ENCODE measurements at places on chromosomes 12 and 14.

- no peak for DNase-seq
Measured at GRCh38 chr12:106333756-106334155, 23.8 kb upstream of the POLR3B start.

- no peak for DNase-seq
Measured at GRCh38 chr12:116934908-116935705, 24.4 kb downstream of the FBXW8 start.

- no peak for DNase-seq
Measured at GRCh38 chr14:100313464-100314230, 7.4 kb upstream of the SLC25A29 start.

- no peak for DNase-seq
Measured at GRCh38 chr14:58131386-58131785, 20.6 kb downstream of the ARMH4 start.

DNA sequence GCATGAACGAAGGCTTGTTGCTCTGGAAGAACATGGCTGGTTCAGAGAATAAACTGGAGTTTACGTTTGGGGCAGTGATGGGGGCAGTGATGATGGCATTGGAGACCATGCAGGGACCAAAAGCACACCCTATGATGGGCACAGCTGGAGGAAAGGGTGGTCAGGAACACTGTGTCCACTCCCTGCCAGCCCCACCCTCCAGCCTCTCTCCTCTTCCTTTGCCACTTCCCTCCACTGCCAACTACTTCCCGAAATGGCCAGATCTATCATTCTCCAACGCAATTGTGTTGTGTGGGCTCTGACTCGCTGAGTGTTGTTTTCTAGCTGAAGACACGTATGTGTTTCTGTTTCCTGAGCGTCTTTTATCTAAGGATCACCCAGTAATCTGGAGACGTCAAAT lies 39.3 kb upstream of the GSG1 start:
- DNase-seq: no peak

DNA sequence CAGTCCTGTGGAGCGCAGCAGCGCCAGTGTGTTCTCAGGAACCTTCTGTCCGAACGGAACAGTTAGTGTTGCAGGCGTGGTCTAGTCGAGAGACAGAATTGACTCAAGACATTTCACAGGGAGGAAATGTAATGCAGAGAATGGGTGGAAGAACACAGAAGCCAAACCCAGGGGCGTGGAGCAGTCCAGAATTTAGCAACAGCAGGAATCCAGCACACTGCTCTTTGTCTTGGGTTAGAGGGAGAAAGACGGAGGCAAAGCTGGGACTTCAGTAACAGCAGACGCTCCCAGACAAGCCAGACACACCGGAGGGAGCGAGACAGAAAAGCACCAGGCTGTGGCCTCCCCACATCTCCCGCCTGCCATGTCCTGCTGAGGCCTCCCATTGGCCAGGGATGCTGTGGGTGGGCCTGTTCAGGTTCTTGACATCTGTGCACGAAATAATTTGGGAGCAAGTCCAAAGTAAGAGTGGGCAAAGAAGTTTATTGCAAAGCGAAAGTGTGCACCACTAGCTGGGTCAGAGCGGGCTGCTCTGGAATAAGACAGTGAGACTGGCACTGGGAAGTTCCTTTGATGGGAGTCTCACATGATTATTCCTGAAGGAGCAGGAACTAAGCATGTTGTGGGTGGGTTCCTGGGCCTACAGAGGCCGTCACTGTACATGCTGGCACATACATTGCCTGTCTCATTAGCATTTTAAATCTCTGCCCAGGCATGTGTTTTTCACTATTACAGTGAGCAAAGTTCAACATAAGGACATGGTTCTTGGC lies 339.3 kb upstream of the SFSWAP start:
- no peak for DNase-seq

DNA sequence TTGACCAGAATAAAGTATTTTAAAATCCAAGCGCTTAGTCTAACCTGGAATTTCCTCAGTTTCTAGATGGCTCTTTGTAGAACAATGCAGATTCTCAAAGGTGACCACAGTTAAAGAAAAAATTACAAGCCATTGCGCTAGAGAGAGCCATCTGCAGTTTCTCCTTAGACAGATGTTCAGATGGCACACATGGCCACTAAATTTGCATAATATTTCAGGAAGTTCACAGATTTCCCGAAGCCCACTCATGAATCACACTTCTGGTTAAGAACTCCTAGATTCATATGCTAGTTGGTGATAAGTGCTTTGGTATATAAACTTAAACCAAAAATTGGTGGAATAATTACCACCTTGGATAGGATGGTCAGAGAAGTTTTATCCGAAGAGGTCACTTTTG lies 749 bp downstream of the AKAP3 start:
- peak; percentile 4 for DNase-seq

GRCh38 chr12:21341769-21342168 lies 7.1 kb upstream of the SLCO1A2 start:
- DNase-seq: no peak

- DNase-seq: no peak
Measured at GRCh38 chr14:64808449-64808848, 71.3 kb downstream of the SPTB start.

GRCh38 chr12:116026346-116026745 lies 251.1 kb downstream of the MED13L start:
- DNase-seq: no peak

DNA sequence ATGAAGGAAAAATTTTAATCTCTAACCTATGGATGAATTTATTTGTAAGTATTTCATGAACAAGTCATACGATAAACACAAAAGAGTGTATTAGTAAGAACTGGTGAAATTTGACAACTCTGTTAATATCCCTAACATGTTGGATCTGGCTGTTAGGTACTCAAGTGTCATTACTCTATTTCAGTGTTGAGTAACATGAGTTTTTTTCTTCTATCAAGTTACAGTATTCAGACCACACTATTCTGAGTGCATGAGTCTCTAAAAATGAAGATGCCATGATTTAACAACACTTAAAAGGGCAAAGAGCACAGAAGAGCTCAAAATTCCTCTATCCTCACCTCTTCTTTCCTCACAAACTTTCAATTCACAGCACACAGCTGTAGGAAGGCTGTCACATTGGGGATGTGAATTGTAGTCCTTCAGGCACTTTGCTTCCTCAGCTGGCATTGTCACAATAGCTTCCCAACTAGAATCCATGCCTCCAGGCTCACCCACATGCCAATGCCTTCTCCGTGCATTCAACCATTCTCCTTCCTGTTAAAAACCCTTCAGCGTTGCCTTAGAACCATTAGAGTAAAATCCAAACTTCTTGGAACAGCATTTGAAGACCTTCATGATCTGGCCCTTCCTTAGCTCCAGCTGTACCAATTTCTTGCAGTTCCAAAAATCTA lies 73.7 kb upstream of the DBX2 start:
- DNase-seq: no peak

- DNase-seq: no peak
Measured at GRCh38 chr12:20492251-20492760, 124.0 kb downstream of the PDE3A start.

DNA sequence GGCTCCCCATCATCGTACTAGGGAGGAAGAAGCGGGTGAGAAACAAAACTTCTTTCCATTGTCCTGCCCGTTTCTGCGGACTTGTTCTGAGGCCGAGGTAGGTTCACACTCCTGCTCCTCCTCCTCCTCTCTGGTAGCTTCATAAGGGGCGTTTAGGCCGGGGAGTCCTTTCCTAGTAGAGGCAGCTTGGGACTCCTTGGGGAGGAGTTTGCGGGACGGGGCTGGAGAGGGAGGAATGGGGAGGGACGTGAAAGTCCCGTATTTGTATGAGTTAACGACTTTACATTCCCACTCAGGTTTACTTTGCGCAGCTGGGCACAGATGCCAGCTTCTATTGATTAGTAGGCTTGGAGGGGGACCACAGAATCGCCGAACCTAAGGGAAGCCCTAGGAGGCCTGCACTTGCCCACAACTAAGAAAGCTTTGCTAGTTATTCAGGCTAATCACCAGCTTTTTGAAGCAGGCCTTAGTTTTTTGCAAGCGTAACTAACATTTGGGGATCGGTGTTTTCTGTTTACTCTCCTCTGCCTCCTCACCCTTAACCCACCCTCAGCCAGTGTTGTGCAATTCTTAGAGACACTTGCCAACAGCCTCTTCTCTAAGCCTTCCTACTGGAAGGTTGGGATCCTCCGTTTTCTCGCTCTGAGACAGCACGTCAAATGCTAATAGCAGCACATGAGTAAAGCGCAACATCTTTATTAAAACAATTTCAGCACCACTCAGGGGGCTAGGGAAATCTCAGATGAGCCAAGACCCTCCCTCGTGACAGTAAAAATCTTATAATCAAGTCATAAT lies 499 bp downstream of the RNASE4 start:
- DNase-seq: no peak

DNA sequence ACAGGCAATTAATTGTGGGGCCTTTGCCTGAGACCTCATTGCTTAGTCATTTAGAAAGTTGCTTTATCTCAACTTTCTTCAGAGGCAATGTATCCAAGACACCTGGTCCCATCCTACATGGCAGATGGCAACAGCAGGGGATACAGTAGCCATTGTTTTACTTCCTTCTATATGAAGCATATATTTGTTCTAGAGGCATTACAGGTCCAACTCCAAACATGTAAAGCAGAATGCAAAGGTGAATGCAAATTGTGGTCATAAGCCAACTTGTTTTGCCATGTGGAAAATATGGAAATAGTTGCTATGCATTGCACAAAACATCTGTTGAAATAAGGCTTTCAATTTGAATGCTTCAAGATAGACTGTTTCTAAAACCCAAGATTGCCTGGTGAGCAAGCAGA lies 109.8 kb upstream of the BCAT1 start:
- no peak for DNase-seq

GRCh38 chr14:35826952-35827416 lies 846 bp downstream of the BRMS1L start:
- DNase-seq: no peak

- DNase-seq: no peak
Measured at GRCh38 chr14:23301969-23302289, 730 bp downstream of the PPP1R3E start.

Measured in CD4-positive, alpha-beta T cell treated with Interleukin-21 for 1 hour (primary cell).